Fibroblast of skin of right biceps (primary cell): ENCODE measurements at places on chromosomes 2 and 18.

DNA sequence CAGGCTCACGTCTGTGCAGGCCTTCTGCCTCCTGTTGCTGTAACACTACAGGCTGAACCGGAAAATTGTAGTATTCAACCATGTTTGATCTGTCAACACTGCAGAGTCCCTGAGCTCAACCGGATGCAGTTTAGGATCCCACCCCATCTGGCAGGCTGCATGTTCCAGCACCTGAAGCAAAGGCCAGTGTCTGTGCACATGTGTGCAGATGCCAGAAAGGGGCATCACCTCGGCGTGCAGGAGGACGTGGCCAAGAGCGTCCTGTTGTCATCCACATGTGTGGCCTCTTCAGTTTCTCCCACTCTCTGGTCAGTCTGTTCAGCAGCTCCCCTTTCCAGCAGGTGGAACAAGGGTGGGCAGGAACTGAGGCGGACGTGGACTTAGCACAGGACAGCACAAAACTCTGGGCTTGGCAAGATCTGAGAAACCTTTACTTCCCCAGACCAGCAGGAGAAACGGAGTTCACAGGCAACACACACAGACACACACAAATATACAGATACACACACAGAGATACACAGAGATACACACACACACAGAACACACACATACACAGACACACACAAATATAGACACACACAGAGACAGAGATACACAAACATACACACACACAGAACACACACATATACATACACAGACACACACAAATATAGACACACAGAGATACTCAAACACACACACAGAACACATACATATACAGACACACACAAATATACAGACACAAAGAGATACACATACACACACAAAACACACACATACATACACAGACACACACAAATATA, 111.3 kb downstream of the NDUFA10 start:
- DNase-seq, result no peak

DNA sequence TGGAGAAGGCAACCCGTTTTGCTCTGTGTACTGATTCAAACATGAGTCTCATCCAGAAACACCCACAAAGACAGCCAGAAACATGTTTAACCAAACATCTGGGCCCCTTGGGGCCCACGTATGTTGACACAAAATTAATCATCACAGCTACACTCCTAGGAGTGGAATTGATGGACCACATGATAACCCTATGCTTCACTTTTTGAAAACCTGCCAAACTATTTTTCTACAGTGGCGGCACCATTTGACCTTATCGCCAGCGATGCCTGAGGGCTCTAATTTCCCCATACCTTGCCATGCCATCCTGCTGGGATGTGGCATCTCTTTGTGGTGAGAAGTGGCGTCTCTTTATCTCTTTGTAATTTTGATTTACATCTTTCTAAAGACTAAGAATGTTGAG, 38.5 kb downstream of the PSMG2 start:
- peak; percentile 84 for DNase-seq

DNA sequence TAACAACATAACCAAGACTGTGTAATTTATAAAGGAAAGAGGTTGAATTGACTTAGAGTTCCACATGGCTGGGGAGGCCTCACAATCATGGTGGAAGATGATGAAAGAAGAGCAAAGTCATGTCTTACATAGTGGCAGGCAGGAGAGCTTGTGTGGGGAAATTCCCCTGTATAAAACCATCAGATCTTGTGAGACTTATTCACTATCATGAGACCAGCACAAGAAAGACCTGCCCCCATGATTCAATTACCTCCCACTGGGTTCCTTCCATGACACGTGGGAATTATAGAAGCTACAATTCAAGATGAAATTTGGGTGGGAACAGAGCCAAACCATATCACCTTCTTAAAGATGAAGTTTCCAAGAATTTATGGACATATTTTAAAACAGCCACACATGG, 2.5 kb upstream of the IL36RN start:
- no peak for DNase-seq

DNA sequence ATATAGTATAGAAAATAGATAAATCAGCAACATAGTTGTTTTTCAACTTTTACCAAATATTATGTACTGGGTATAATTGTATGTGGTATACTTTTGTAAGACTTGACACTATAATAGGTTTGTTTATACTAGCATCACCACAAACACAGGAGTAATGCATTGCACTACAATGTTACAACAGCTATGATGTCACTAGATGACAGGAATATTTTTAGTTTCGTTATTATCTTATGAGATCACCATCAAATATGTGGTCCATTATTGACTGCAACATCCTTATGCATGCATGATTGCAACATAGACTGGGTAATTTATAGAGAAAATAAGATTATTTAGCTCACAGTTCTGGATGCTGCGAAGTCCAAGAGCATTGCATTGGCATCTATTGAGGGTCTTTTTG, 678.4 kb upstream of the ZNF804A start:
- no peak for DNase-seq

- peak; percentile 60 for DNase-seq
Observed at GRCh38 chr2:190528521-190529001, 6.0 kb downstream of the NEMP2 start.

GRCh38 chr2:20051532-20052228, at the start of gene LAPTM4A:
TSS of gene LAPTM4A (minus strand) at chr2:20051628. CDS start at chr2:20051520, 108 bp downstream.
- peak; percentile 100 for DNase-seq

DNA sequence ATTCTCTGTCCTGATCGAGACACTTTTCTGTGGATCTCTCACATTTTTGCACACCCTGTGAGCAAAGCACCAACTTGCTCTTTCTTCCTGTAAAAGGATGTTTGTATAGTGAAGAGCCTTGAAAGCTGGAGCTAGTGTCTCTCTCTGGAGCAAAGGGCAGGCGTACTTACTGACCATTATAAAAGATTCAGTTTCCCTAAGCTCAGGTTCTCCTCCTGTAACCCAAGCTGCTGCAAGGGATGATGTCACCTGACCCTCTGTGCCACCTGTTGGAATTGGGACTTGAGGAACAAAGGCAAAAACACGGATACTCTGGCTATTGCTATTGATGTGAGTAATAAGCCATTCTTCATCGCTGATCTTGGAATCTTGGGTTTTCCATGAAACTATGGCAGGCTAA, 52.6 kb upstream of the NEMP2 start:
- no peak for DNase-seq

DNA sequence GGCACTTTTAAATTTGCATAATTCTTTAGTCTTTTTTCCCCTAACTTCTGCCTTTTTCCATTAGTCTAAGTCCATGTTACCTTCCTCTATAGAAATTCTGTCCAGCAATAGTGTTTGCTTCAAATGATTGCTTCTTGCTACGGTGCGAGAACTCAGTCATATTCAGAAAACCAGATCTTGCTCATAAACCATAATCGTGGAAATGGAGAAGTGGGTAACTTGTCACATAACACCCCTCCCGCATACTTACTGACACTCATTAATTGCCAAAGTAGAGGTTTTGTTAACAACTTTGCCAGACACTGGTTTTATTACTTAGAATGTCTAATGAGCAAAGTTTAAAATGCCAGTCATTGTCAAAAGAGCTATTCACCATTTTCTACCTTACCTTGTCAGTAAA, 94.3 kb upstream of the TWSG1 start:
- no peak for DNase-seq

- DNase-seq, result no peak
Observed at GRCh38 chr2:85796046-85796340, 42.2 kb downstream of the ATOH8 start.

DNA sequence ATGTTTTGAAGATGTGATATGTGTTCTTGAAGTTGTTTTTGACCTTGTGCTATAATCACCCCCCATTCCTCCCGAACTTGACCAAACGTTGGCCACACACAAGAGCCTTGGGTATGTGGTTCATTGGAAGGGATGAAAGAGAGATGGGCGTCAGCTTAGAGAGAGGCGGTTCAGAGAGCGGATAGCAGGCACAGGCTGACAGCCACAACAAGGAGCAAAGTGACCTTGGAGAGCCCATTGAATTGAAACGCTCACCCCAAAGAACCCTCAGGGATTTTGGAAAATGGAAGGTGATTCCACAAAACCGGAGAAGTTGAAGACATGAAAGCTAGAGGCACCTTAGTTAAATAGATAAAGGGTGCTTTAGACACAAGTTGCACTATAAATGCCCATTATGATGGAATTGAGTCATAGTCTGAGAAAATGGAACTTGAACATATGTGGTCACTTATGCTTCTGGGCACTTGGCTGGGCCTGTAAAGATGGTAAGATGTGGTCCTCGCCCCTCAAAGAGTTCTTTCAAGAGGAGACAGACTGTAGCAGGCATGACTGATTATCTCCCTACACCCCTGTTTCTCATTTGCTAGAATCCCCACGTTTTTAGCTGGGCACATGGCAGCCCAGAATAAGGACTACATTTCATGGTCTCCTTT, 188.5 kb upstream of the HAAO start:
- no peak for DNase-seq

DNA sequence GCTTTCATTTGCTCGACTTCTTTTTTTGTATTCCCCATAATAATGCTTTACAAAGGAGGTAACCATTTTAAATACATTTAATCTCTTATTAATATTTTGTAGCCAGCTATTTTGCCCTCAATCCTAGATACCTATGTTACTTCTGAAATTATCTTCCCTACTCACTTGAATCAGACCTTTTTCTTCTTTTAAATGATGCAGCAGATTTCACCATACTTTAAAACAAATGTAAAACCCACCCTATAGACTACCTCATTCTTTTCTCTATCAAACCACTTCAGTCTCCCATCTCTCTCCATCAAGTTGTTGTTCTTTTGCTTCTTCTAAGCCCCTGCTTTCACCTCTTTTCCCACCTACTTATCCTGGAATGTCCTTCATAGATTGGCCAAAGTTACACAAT, 151.5 kb upstream of the DNMT3A start:
- no peak for DNase-seq

DNA sequence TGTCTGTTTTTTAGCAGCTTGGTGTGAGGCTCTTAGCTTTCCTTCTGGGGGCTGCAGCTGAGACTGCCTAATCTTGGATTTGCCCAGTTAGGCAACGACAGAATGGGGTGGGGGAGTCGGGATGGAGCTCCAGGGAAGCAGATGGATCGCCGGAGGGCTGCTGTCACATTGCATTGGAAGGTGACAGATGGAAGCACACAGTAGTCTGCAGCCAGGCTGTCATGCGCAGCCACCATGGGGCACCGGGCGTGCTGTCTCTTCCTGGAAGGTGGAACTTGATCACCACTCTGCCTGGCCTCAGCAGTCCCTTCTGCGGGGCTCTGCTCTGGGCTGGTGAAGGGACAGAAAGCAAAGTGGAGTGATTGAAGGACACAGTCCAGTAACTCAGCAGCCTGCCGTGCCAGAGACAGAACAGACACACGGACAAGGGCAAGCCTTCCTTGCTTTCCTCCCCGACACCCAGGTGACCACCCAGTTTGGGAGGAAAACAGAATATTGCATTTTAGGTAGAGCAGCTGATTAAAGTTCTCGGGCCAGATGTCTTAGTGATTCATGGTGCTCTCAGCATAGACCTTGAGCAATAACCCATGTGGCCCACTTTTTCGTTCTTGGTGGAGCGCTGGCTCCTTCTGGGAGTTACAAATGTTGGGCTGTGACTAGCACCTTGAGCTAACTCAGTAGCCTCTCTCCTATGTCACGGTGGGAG, 40.9 kb downstream of the RNF144A start:
- DNase-seq, result no peak

GRCh38 chr2:85656468-85656867, 11.5 kb downstream of the SFTPB start:
- no peak for DNase-seq

GRCh38 chr2:202278036-202278760, 12.6 kb downstream of the NOP58 start:
- DNase-seq, result peak; percentile 59

GRCh38 chr2:62738981-62739936, 33.7 kb downstream of the EHBP1 start:
- DNase-seq, result peak; percentile 50

DNA sequence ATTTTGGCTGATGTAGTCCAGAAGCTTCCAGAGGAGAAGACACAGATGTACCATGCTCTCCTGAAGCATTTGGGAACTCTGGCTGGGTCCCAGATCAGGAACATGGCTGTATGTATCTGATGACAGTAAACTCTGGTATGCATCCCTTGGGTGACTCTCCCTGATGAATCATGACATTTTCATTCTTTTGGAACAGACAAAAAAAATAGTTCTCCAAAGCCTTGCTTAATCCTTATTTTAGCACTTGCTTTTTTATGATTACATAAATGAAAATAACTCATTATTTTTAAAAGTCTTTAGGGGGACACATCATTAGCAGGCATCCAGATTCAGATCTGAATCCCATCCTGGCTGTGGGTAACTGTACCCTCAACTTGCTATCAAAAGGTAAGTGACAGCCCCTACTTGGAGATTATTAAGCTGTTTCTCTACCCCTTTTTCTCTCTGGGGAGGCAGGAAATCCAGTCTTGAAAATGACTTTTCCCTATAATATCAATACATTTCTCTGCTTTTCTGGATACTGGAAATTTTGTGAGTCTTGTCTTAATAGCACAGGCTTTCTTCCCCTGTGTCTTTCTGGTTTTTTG, 23.3 kb downstream of the AOX1 start:
- peak; percentile 96 for DNase-seq

- DNase-seq, result no peak
Observed at GRCh38 chr18:35267809-35268208, 22.2 kb downstream of the ZSCAN30 start.

DNA sequence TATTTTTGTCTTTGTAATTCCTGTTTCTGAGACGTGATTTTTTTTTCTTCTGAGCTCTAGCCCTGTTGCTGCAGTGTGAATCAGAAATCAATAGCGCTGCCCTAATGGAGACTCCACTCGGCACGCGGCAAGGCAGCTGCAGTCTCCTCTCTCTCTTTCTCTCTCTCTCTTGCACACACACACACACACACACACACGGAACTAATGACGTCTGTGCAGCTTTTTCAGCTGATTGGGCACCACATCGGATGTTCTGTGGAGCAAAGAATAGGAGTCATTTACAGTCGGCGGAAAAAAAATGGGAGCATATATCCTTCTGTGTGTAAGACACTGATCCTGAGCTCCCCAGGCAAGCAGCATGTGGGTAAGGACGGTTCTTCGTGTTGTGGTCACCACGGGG, 2.0 kb upstream of the MYT1L start:
- no peak for DNase-seq

DNA sequence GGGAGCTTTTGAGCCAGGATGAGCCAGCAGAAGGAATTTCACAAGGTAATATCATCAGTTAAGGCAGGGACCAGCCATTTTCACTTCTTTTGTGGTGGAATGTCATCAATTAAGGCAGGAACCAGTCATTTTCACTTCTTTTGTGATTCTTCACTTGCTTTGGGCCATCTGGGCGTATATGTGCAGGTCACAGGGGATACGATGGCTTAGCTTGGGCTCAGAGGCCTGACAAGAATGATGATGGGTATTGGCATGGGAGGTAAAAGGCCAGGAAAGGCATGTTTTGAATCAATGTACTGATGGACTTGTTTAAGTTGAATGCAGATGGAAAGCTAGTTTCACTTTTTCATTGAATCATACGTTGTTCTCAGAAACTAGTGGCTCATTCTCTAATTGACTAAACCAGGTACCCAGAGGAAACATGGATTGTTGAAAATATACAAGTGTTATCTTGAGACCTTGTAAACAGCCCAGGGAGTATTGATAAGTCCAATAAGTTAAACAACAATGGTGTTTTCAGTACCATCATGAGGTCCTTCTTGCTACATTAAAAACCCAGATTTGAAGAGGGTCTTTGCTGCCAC, 1672.5 kb upstream of the DDX18 start:
- no peak for DNase-seq
